Smooth muscle cell of bladder (primary cell): ENCODE measurements at places on chromosomes 12 and 14. TPM values are rescaled to one million over a fixed set of nuclear protein-coding genes. Genes with fewer than 3 reads are reported as not detected.

Gene PRIMA1
- not detected in 2 replicates for total RNA-seq

Gene CPNE6
- not detected in 2 replicates for total RNA-seq

Gene NKX2-1
- total RNA-seq = not detected in 2 replicates

Gene DNAJC22
- 1.8 and 6.0 TPM in 2 replicates for total RNA-seq

Gene FAM90A1
- under 0.01 and 0.09 TPM in 2 replicates for total RNA-seq

Gene HCAR2
- total RNA-seq = 0.14 TPM in 1 of 2 replicates, not detected in the other

Gene CLEC4D
- not detected in 2 replicates for total RNA-seq

Gene NOVA1
- total RNA-seq = 1.4 and 1.6 TPM in 2 replicates

Gene C12orf50
- total RNA-seq = under 0.01 TPM in 1 of 2 replicates, not detected in the other

Gene ATL1
- total RNA-seq = 3.0 and 7.0 TPM in 2 replicates

Gene GUCY2C
- not detected in 2 replicates for total RNA-seq

Gene YEATS4
- 8.8 and 9.0 TPM in 2 replicates for total RNA-seq

Gene RNF212B
- not detected in 2 replicates for total RNA-seq

Gene NRL
- total RNA-seq = 0.28 and 0.46 TPM in 2 replicates

Gene KRT2
- not detected in 2 replicates for total RNA-seq

Gene FSCB
- total RNA-seq = not detected in 2 replicates

Gene PMCH
- total RNA-seq = not detected in 2 replicates

Gene KERA
- total RNA-seq = not detected in 2 replicates

Gene MYRFL
- total RNA-seq = under 0.01 TPM in 2 replicates

Gene FGD6
- 3.6 and 6.2 TPM in 2 replicates for total RNA-seq

Gene HOXC10
- total RNA-seq = 0.18 and 0.43 TPM in 2 replicates

Gene ARHGEF40
- 16.4 and 17.3 TPM in 2 replicates for total RNA-seq

Gene MYBPC1
- not detected in 2 replicates for total RNA-seq

Gene KCNJ8
- total RNA-seq = 10.8 and 19.8 TPM in 2 replicates

Gene ITPK1
- 7.3 and 9.4 TPM in 2 replicates for total RNA-seq

Gene RPS6KL1
- total RNA-seq = 0.28 and 0.46 TPM in 2 replicates

Gene TROAP
- total RNA-seq = 1.2 and 3.7 TPM in 2 replicates

Gene RBM23
- 47.5 and 50.9 TPM in 2 replicates for total RNA-seq
